ENCODE measurements at places on chromosomes 16 and 17.
A peak's percentile ranks its signal among the peaks of the same experiment; 100 is the strongest.

- no peak for DNase-seq
Measured at GRCh38 chr16:67710607-67711006, 8.5 kb downstream of the GFOD2 start.

GRCh38 chr16:81693041-81693743 is 85.9 kb upstream of the PLCG2 start:
- no peak for DNase-seq

DNA sequence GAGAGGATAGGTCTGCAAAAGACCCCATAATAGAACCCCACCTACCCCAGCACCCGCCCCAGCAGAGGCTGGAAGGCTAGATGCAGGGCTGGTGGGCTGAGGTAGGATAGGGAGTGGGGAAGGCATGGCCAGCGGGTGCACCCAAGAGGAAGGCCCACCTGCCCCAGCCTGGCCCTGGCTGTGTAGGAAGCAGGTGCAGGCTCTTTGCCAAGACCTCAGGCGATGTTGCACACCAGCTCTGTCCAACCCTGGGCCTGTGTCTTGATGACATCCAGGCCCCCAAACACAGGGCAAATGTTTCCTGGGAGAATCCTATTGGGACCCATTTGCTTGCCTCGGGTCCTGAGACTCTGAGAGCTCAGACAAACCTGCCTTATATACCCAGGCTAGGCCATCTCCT is 12.2 kb downstream of the UNC119 start:
- no peak for DNase-seq

DNA sequence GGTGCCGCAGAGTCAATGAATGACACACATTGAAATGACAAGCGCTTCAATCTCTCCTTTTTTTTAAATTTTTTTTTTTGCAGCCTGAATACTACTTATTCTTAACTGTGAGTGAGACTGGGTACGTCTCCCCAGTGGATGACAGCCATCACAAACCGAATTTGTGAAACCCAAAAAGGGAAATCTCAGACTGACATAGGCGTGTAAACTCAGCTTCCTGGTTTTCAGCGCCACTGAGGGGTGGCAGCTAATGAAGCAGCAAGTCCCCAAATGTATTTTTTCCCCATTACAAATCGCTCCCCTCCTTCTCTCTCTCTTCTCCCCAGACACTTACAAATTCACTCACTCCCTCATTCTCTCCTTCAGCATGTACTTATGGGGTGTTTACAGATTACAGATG is 196.0 kb downstream of the MAF start:
- no peak for DNase-seq

GRCh38 chr17:6936370-6937028 is 59.4 kb upstream of the ALOX12 start:
- no peak for DNase-seq

GRCh38 chr17:31296142-31296541 is 897 bp downstream of the OMG start:
- DNase-seq: no peak

DNA sequence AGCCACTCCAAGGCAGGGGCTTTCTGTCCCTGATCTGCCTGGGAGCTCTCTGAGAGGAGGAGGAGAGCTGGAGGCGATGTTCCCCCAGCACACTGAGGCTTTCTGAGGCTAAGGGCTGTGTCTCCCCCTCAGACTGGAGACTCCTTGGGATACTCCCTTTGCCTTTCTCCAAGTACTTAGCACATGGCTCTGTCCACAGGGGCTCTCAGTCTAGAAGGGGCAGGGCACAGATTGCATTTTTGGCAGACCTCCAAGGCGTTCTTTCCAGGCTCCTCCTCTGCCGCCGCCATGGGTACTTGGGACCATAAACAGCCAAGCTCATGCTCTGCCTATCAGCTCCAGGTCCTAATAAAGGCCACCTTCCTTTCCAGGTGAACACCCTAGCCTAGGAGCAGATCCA is 1.8 kb upstream of the GIP start:
- no peak for DNase-seq

DNA sequence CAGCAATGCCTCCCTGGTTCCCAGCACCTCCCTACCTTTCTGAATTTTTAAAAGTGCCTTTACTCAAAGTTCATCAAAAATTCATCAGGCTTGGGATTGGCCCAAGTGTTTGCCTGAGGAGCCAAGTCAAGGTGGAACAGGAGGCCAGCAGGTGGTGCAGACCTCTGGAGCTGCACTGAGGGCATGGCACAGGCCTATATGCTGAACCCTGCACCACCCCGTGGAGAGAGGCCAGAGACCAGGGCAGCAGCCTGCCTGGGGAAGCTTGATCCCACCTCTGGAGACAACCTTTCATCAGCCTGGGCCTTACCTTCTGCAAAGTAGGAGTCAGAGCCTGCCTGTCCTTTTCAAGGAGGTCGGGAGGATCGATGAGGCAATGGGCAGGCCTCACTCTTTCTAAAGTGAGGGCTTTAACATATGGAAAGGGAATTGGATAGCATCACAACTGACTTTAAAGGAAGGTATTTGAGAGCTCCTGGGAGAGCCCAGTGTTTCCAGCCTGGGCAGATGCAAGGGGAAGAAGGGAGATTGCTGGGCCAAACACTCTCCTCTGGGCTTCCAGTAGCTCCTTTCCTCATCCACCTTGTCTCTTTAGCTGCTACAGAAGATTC is 31.8 kb upstream of the TMEM132E start:
- no peak for DNase-seq

GRCh38 chr17:38907930-38908675 is 17.3 kb upstream of the LASP1NB start:
- DNase-seq: no peak

GRCh38 chr17:17227608-17228520 is 9.1 kb downstream of the FLCN start:
- no peak for DNase-seq

DNA sequence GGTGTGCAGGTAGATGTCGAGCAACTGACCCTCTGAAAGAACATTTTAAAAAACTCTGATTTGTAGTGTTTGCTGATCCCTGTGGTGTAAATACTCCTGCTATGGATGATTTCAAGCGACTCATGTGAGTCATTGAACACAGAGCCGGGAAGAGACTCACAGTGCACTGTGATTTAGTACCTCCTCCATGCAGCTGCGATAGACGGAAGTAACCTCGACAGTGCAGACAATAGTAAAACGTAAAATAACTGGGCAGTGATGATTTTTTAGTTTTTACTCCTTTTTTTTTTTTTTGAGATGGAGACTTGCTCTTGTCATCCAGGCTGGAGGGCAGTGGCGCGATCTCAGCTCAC is 8.7 kb downstream of the TBX21 start:
- DNase-seq: no peak

GRCh38 chr16:2180962-2181923 is 15.2 kb downstream of the CASKIN1 start:
- no peak for DNase-seq

- no peak for DNase-seq
Measured at GRCh38 chr17:82178499-82179261, 34.0 kb downstream of the CCDC57 start.

- DNase-seq: no peak
Measured at GRCh38 chr16:6113749-6114148, 1016.2 kb upstream of the EEF2KMT start.

GRCh38 chr17:15257258-15257788 is 7.8 kb downstream of the PMP22 start:
- DNase-seq: peak; percentile 85

- DNase-seq: no peak
Measured at GRCh38 chr17:4195306-4195705, 52.3 kb downstream of the CYB5D2 start.

DNA sequence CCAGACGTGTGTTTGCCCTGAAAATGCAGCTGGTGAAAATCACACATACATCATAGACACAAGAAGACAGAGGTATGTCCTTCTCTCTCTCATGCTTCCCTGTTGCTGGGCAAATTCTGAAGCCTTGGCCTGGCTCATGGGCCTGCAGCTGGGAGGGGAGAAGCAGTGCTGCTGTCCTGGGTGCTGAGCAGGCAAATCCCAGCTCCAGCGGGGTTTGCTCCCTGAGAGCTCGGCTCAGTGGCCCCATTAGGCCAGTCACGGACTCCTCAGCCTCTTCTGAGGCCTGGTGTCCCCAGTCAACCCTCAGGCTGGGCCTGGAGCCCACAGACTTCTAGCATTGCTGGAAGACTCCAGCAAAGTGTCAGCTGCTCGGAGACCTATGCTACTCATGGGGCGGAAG is 11.7 kb downstream of the RHBDL3 start:
- DNase-seq: no peak

- DNase-seq: no peak
Measured at GRCh38 chr17:10271106-10271562, 72.7 kb upstream of the GAS7 start.

DNA sequence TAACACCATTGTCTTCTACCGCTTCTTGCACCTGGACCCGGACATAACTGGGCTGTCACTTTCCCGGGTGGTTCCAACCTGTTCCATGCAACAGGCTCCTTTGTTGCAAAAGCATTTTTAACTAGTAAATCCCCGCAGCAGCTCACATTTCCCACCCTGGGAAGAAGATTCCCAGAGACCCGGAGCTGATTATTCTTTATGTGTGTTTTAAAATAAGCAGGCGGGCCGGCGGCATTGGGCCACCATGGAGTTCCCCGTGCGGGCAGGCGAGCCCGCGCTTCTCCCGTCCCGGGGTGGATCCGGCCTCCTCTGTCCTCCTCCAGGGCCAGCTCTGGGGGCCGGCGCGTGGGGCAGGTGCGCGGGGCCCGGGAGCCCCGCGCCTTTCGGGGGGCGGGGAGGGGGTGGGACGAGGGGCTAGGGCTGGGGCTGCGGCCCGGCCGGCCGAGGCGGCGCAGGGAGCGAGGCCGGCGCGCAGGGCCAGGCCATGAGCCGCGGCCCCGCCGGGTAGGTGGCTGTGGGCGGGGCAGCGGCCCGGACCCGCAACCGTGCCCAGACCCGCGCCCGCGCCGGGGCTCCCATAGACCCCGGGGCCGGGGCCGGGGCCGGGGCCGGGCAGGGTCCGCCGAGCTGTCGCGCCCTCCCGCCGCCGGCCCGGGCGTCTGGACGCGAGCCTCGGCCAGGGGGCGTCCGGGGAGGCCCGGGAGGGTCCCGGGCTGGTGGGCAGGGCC is 1.7 kb downstream of the CRAMP1 start:
- no peak for DNase-seq

- DNase-seq: no peak
Measured at GRCh38 chr17:66508896-66509844, 206.8 kb downstream of the PRKCA start.

GRCh38 chr16:62033065-62033464 is 3.2 kb downstream of the CDH8 start:
- DNase-seq: no peak

GRCh38 chr16:11843206-11843605 is 8.1 kb downstream of the RSL1D1 start:
- no peak for DNase-seq

GRCh38 chr17:74567397-74567796 is at the start of gene CD300H:
TSS of gene CD300H (minus strand) at chr17:74567509.
- no peak for DNase-seq

DNA sequence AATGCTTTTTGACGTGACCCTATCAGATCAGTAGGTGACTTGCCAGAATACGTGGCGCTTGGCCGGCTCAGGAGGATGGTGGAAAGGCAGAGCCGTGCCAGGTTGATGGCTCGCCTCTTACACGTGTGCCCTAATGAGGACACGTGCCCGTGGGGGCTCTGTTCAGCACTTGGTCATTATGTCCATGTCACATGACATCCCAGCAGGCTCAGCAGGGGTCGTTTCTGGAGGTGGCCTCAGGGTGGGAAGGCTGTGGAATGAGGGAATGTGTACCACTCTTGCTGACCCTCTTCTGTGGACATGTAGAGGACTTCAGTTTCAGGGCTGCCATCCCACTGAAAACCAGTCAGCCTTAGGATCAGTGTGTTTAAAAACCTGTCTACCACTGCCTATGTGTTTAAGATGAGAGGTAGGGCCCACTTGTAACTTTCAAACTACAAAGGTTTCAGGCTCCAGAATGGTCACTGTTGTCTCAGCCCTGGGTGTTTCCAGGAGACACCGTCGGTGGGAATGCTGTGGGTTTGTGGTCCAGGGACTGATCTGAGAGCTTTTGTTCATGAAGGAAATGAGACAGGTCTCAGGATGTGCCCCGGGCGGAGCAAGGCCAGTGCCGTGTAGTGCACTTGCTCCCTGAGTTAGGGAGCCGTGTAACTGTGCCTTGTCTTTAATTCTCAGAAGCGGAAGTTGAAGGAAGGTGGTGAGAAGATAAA is 12.1 kb downstream of the UBN1 start:
- DNase-seq: no peak

GRCh38 chr16:54204756-54205155 is 81.8 kb downstream of the IRX3 start:
- DNase-seq: no peak

GRCh38 chr16:69501956-69502745 is 63.6 kb upstream of the NFAT5 start:
- DNase-seq: no peak

DNA sequence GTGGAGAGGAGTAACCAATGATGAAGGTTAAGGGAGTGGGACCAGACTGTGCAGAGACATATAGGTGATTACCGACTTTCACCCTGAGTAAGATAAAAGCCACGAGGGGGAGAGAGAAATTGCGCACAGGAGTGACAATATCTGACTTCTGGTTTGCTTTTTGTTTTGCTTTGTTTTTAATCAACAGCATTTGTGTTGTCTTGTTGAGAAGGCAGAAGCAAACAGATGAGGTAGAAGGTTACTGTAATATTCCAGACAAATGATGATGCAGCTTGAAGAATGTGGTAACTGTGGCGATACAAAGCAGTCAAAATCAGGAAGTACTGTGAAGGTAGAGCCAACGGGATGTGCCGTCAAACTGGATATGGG is 7.5 kb downstream of the PELP1 start:
- no peak for DNase-seq

- DNase-seq: no peak
Measured at GRCh38 chr16:85571563-85571812, 41.6 kb upstream of the GSE1 start.

DNA sequence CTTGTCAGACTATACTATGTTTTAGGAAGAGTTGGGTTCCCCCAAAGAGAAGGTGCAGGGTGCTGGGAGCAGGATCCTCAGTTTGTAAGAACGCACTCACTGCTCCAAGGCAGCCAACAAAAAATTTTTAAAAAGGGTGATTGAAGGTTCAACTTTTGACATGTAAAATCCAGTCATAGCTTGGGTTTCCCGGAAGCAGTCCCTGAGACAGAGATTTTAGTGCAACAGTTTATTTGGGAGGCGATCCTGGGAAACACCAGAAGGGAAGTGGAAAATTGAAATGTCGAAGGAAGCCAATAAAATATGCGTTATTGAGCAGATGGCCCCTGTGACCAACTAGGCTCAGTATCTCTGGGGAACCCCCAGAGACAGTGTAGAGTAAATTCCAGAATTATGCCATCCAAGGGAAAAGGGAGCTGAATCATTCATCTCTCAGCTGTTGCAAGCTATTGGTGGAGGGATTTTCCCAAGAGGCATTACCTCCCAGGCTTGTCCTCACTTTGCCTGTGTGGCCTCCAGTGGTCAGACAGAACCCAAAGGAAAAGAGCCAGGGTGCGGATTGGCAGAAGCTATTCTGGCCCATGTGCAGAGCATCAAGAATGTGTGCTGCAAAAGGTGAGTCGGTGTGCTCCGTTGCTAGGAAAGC is 72.9 kb downstream of the HS3ST3B1 start:
- no peak for DNase-seq

DNA sequence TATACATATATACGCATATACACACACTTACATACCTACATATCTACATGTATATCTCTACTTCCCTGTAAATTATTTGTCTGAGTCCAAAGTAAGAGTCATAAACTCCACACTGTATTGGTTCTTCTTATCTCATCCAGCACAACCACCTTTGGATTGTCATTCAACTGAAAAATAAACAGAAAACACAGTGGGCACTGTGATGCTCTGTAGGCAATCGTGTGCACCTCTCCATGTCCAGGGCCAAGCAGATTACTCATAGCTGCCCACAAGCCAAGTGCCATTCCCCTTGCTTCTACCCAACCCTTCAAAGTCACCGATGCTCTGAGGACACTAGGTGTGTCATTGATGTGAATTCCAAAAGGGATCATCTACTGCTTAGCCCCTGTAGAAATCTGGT is 12.9 kb upstream of the TEKT3 start:
- no peak for DNase-seq

All from tibial nerve (tissue), 4 donors.